Left ventricle myocardium superior (tissue), 1 donor: ENCODE measurements at places on chromosomes 7 and 10.

GRCh38 chr10:7720478-7720877, 17.4 kb downstream of the ITIH2 start:
- no peak for DNase-seq

- no peak for DNase-seq
Observed at GRCh38 chr7:157487046-157487770, 150.4 kb downstream of the DNAJB6 start.

- no peak for DNase-seq
Observed at GRCh38 chr7:150338166-150338829, 3.1 kb downstream of the RARRES2 start.

- DNase-seq, result no peak
Observed at GRCh38 chr7:132029369-132030085, 473.1 kb upstream of the PODXL start.

DNA sequence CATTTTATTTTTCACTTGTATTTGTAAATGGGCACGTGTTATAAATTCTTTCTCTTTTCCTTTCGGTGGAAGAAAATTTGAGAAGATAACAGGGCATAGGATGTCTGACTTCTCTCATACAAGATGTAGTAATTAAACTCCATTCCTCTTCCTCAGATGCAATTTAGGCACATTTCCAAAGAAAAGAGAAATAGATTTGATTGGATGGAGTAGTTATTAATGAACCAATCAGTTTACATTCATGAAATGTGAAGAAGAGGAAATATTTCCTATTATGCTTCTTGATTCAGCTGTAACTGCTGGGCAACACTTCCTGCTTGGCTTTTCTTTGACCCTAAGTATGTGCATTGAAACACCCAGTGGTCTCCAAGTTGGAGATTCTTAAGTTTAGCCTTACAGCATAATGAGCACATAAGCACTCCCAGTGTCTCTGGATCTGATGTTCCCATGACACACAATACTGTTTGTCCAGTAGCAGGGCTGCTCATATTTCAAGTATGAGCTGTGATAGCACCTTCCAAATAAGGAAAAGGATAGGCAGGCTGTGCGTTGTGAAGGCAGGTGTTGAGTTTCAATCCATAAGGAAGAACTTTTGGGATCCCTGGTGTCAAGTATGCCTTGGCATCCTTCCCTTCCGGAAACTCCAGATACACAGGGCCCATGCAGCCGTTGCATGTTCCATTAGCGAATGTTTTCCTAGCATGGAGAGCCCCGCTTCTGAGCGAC, 33.4 kb upstream of the COBL start:
- DNase-seq, result no peak

GRCh38 chr7:137885678-137886077, 38.9 kb upstream of the DGKI start:
- no peak for DNase-seq
